Epithelial cell of esophagus (primary cell): ENCODE measurements at places on chromosomes 13 and 19.

DNA sequence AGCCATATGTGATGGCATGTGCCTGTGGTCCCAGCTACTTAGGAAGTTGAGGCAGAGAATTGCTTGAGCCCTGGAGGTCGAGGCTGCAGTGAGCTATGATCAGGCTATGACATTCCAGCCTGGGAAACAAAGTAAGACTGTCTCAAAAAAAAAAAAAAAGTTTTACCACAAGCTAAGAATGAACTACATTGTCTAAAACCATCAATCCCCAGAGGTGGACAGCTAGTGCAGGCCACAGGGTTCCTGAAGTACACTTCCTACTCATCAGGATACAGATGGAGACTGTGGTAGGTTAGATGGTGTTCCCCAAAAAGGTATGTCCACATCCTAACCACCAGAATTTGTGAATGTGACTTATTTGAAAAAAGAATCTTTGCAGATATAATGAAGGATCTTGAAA, 63.5 kb upstream of the DOCK9 start:
- no peak for DNase-seq

DNA sequence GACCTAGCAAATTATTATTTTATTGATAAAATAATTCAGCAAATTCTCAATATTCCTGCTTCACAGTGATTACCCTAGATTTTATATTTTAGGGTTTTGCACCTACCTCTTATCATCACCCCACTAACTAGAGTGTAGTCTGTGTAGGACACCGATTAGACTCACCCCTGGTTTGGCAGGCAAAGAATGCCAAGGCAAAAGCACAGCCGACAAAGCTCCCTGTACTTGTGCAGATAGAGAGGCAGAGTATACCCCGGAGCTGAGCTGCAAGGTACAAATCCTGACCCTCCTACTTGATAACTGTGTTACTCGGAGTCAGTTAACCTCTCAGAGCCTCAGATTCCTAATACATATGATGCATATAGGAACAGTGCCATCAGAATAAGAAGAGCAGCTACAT, 225.7 kb downstream of the ENOX1 start:
- no peak for DNase-seq

DNA sequence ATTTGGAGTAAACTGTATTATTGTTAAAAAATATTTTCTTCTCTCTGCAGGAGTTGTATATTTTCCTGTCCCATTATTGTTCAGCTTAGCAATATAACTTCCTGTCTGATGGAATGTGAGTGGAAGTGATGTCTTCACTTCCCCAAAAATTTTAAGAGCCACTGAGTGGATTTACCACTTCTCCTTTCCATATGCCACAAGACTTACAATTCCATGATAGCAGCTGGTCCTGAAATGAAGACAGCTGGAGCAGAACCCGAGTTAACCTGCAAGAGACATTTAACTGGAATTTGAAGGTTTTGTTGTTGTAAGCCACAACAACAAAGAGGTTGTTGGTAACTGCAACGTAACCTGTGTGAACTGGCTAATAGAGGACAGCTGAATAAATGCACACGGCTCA, 23.4 kb upstream of the TBC1D4 start:
- no peak for DNase-seq

- DNase-seq = peak; percentile 49
Measured at GRCh38 chr19:6047741-6048251, 62.5 kb downstream of the RFX2 start.

- DNase-seq = no peak
Measured at GRCh38 chr19:19943848-19944582, 43.3 kb downstream of the ZNF93 start.

DNA sequence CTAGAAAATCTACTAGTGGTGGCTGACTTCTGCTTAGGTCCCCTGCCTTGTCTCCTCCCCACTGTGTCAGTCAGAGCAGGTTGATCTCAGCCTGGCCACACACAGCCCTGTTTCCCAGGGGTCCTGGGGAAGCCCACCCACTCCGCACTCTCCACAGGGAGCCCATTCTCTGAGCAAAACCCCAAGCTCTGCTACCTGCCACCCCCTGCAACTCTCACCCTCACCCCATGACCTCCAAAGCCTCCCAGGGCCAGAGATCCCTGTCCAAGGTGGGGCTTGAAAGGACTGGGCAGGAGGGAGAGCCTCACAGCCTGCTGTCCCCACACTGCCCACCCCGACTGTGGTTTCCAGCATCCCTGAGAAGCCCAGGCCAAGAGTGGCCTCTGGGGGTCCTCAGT, 58.8 kb upstream of the ZNF536 start:
- no peak for DNase-seq

GRCh38 chr13:111315347-111315995, 5.0 kb upstream of the TEX29 start:
- no peak for DNase-seq

DNA sequence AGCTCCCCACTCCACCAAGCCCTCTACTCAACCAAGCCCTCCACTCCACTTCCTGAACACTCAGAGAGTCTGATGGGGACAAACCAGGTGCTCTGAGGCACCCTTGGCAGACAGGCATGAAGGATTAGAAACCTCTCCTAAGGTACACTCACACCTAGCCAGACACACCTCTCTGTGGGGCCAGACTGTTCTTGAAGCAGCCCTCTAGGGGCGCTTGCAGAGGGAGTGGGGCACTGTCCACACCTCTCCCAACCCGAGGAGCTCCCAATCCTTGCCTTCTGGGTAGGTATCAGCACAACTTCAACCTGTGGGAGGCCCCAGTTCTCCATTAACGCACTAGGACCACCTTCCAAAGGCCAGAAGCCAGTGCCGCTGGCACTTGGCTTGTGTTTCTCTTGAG, 108.7 kb upstream of the VSTM2B start:
- DNase-seq = no peak

DNA sequence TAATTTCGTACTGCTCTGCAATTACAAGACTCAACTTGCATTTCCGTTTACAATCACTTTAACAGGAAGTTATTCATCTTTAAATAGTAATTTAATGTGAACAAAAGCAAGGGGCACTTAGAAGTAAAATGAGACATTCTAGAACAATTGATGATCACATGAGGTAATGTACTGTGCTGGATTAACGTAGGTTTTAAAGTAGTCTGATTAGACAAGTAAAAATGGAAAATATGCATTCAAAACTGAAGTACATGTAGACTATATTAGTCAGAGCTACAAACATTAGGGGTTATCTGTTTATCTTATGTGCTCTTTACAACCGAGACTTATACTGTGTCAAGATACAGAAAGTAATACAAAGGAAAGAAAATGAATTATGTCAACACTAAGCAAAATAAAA, 1528.0 kb downstream of the SLITRK5 start:
- peak; percentile 79 for DNase-seq

DNA sequence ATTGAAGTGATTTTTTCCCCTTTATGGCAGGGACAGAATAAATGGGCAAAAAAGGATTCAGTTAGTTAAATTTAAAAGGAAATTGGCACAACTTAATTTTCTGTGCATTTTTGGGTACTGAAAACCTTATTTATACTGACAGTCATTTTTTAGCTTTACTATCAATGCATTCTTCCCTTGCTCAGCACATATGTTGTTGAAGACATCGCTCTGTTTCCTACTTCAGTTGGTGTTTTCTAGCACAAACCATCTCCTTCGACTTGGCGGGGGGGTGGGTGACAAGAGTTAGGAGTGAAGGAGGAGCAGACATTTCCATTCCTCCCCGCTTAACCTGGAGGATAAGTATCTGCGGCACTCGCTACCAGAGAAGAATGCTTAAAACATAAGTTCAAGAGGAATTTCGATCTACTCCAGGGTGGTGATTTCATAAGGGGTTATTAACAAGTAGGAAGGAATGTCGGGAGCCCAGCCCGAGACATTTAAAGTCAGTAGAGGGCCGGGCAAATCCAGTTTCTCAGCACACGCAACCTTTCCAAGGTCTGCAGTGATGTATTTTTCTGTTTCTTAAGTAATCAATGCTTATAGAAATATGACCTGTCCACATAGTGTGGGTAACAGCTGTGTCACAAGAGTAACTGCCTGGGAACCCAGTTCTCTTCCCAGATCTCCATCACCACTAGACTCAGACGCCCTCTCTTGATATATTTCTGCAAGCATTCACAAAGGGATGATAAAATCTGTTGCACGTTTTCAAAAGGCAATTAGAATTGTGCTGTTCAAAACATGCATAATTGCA, 525.8 kb downstream of the MYO16 start:
- DNase-seq = peak; percentile 75
